Dorsolateral prefrontal cortex (tissue), 122 donors: ENCODE measurements at places on chromosomes 7 and 10.

DNA sequence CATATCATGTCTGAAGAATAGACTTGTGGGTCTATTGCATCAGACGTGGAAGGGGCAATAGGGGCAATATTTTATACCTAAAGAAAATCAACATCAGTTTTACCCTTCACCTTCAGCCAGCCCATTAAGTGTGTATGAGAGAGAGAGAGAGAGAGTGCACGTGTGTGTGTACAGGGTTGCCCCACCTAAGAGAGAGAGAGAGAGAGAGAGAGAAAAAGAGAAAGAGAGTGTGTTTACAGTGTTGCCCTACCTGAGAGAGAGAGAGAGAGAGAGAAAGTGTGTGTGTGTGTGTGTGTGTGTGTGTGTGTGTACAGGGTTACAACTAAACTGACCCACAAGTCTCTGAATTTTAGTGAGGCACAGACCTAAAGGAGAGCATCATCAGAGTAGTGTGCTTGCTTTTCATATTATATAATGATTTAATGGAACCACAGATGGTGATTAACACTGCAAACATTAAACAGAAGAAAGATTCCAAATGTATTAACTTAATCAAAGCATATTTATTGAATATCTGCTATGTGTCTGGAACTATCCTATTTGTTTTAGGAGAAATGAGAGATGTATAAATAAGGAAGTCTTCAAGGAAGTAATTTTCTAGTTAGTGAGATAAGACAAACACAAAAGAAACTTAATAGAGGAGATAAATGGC, 66.8 kb downstream of the CD36 start:
- DNase-seq, result no peak

DNA sequence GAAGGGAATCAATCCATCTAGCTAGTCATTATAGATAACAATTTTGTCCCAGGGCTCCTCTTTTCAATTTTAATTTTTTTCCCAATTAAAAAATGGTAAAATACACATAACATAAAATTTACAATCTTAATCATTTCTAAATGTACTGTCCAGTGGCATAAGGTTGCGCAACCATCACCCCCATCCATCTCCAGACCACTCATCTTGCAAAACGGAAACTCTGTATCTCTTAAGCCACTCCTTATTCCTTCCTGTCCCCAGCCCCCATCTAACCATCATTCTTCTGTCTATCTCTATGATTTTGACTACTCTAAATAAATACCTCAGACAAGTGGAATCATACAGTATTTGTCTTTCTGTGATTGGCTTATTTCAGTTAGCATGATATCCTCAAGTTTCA, 46.1 kb upstream of the RAB18 start:
- DNase-seq, result no peak

DNA sequence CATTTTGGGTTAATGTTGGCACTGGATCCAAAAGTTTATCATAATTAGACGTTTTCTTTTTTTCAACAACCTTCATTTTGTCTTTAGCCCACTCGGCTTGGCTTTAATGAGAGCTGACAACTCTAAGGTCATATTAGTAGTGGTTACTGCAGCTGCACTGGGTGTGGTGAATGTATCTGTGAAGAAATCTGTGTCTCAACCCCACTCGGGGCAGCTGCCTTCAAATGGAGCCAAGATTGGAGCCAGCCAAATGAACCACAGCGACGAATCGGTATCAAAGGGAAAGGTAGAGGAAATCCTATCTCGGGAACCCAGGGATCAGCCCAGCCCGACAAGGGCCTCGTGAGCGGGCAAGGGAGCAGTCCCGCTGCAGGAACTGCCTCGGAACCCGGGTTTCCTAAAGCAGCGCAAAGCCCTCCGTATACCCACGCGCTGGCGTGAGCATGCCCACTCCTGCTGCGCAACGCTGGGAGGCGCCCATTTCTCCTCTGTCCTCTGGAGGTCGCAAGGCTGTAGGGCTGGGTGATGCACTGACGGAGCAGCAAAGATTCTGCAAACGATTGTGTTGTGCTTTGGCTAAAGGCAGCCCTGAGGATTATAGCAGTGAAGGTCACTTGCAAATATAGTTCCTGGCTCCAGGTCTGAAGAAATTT, 98.7 kb upstream of the MBL2 start:
- DNase-seq, result no peak

DNA sequence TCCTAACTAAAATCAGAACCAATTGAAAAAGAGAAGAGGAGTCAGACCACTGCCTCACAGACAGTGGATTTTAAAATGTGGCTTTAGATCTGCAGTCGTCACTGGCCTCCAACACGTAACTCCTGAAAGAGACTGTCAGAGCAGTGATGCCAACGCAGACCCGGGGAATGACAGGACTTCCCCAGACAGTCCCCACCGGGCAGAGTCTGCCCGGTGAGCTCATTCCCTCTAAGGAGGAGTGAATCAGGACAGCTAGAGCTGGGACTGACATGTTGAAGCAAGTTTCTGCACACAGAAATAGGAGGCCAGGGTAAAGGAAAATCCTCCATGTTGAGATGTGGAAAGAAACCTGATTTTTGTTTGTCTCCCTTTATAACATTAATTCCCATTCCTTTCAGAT, 105.0 kb downstream of the TES start:
- no peak for DNase-seq

- no peak for DNase-seq
These were observed 24.7 kb upstream of the ANKRD1 start for GRCh38 chr10:90945491-90946070.

DNA sequence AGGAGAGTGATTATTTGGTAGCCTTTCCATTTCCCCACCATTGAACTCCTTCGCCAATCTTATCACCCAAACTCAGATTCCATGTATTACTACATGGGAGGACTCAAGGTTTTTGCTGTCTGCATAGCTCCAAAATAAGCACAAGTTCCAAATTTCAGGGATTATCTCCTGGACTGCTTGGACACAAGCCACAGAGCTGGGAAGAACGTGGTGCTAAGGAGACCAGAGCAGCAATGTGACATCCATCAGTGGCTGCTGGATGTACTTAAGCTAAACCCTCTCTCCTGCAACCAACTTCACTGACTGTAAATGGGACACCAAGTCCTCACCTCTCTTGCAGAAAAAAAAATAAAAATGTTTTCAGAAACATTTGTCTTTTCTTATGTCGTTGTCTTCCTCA, 56.3 kb downstream of the NRP1 start:
- no peak for DNase-seq

DNA sequence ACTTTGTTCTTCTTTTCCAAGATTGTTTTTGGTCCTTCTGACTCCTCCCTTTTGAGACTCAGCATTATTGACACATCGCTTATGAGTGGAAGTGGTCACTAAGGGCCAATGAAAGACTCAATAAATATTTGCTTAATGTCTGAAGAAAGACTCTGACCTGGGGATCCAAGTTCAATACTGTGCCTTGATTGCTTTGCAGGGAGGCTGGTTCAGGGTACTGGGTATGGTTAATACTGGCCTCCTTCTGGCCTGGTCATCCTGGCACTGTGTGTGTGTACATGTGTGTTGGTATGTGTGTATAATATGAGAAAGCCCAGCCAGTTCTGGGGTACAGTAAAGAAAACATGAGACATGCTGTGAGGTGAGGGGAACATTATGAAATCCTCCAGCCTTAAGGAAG, 7.6 kb upstream of the PDZD8 start:
- DNase-seq, result no peak

DNA sequence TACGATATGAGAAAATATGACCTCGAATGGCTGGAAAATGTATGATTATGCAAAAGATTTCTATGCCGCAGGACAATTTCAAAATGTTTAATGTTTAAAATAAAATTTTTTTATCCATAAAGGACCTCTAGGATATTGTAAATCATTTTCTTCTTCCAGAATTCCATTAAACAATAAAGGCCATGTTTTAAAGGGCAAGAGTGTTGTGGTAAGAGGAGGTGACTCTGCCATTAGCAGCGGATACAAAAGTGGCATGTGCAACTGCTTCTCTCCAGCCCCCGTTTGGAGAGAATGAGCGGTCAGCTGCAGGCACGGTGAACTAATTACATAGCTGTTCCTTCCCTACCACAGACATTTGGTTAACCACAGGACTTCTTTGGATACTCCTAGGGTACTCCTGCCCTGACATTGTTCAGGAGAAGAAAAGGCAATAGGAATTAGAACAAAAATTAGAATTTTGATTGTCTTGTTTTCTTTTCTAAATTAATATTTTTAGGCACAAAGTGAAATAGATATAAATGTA, 63.8 kb downstream of the HBP1 start:
- DNase-seq, result no peak

- DNase-seq, result no peak
These were observed 26.9 kb upstream of the LAMB4 start for GRCh38 chr7:108156897-108157605.

GRCh38 chr7:74068378-74069085, 15.1 kb upstream of the LIMK1 start:
- DNase-seq, result no peak

DNA sequence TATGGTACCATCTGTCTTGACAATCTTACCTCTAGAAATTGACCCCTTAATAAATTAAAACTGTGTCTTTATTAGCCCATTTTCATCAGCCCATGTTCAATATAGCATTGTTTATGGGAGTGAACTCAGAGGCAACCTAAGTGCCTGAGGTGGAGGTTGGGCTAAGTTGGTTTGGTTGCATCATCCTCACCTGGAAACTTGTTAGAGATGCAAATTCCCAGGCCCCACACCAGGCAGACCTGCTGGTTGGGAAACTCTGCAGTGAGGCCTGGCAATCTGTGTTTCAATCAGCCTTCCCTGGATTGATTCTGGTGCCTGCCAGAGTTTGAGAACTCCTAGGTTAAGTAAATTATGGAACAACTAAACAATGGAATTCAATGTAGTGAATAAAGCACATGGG, 9.4 kb upstream of the FAM170B start:
- DNase-seq, result no peak

GRCh38 chr10:102117391-102118159, 2.6 kb downstream of the LDB1 start:
- peak; percentile 86 for DNase-seq

- no peak for DNase-seq
These were observed 15.4 kb downstream of the BBIP1 start for GRCh38 chr10:110903280-110904278.

DNA sequence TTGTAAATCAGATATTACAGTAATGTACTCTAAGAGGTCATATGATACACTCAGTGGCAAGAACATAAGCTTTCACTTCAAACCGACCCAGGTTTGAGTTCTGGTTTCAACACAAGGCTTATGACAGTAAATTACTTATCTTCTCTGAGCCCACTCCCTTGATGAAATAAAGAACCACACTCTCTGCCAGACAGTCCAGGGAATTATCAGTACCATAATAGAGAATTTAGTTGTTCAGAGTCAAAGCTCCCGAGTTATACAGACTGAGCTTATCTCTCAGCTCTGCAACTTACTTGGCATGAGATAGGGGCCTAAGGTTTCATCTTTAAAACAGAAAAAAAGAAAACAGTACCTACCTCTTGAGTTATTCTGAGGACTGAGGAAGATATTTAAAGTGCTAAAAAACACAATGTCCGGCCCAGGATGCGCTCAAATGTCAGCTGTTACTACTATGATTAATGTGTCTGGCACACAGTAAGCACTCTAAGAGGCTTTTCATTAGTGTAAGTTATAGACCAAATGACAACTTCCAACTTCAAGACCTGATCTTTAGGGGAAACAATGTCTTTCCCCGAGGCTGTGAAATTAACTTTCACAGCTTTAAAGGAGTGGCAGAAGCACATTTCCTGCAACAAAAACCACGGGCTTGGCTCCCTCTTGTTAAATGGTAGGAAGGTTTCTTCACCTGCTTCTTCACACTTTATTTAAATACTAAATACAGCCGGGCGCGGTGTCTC, 38.1 kb downstream of the UBE2H start:
- DNase-seq, result no peak

DNA sequence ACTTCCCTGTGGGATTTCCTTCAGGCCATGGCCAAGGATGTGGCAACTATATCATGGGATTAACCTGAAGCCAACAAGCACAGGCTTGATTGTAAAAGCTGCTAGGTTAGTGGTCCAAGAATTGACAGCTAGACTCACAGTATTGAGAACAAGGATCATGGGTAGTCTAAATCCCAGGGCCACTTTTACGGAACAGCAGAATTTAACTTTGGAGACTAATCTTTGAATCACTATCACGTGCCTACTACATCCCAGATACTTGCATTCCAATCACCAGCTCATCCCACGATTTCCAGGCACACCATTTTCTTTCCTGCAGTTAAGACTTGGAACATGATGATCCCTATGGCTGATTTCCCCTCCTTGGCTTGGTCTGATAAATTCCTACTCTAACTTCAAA, 65.6 kb upstream of the ADO start:
- DNase-seq, result no peak

GRCh38 chr10:15718694-15719048, 1.1 kb downstream of the ITGA8 start:
- no peak for DNase-seq

DNA sequence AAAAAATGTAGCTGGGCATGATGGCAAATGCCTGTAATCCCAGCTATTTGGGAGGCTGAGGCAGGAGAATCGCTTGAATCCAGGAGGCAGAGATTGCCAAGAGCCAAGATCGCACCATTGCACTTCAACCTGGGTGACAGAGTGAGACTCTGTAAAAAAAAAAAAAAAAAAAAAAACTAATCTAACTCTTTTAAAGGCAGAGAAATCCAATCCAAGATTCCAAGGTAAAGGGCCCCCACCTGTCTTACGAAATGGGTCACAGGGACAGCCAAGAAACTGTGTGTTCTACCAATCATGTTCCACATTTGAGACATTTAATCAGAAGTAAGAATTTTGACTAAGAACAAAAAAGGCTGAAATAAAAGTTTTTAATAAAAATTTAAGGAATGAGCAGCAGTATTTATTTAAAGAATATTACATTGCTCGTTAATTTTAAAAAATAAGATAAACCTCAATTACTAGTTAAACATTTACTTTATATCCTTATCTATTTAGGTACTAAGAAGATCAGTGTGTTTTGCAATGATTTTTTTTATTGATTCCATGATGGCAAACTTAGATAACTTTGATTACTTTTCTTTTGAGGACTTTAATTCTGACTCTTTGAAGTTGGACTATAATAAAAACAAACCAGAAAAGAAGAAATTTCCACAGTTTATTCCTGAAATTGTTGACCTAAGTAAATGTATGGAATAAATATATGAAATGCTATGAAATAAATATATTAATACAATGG, 6.7 kb upstream of the OAT start:
- no peak for DNase-seq

DNA sequence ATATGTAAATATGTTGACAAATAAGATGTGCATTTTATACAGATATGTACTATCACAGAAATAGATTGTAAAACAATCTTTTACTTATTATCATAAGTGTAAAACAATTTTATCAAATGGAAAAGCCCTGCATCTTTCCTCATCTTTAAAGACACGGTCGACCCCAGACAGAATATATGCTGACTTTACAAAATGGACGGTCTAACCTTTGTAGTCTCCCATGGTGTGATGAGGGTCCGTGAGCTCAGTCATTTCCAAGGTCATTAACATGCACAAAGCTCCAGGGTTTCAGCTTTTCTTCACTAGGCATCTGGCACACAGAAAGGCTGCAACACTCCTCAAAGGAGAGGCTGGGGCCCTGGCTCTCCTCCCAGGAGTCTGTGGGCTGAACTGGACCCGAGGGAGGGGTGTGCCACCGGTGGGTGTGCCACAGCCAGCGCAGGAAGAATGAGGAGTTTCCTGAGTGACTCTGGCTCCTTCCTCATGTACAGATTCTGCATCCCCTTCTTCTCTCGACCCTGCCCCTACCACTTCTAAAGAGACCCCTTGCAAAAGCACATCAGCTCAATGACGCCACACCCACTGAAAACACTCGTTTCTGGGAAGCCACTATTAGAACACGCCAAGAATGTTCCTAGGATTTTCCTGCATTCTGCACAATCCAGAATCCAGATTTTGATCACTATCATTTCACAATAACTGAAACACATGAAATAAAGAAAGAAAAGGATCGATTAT, 26.2 kb upstream of the ABLIM1 start:
- DNase-seq, result peak; percentile 48
